HS-5 (cell line): ENCODE measurements at places on chromosomes 3 and 15.

DNA sequence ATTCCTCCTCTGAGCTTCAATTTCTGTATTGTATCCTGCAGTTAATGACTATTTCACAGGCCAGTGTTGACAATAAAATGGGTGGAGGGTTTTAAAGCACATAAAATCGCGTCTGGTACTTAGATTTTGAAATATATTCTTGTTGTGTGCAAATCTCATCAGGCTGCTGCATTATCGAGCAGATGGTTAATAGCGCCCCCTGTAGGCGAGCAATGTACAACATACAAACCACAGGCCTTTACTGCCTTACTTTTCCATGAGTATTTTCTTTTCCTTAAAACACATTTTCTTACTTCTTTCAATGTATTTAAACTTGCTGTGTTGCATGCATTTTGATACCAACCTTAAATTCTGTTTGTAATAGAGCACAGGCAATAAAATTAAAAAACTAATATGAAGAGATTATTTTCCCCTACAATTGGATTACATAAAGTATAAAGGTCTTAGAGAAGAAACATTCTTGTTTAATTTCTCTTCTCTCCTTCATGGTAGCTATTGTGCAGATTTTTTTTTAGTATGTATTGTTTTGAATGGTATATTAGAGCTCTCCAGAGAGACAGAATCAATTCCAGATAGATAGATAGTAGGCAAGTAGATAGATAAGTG lies 608.4 kb downstream of the CADM2 start:
- DNase-seq: no peak

GRCh38 chr3:27591312-27592210 lies 107.4 kb upstream of the SLC4A7 start:
- no peak for DNase-seq

DNA sequence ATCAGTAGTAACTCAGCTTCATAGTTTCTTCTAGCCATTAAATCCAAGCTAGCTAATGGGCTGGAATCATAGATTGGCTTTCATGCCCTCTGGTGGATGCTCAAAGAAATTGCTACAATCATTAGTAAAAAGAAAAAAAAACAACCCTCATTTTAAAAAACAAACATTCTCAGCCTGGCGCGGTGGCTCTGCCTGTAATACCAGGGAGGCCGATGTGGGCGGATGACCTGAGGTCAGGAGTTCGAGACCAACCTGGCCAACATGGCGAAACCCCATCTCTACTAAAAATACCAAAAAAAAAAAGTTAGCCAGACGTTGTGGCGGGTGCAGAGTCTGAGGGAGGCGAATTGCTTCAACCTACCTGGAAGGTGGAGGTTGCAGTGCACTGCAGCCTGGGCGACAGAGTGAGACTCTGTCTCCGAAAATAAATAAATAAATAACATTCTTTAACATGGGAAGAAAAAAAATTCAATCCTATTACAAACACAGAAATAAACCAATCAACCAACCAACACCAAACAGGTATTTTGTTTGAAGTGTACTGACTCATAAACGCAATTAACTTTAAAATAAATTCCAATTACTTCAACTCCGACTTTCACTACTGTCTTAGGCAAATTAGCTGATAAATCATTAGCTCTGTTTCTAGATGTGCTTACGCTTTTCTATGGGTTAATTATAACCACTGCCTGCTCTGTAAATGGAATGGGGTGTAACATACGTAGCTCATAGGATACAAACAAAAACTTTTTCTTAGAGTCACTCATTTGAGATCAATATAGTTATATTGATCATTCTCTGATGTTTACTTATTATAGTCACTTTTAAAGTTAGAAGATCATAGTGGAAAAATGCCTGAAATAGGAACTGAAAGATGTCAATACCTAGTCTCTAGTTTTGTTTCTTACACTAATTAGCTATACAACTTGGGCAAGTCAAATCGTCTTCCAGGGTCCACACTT lies 24.9 kb downstream of the TMEM207 start:
- peak; percentile 60 for DNase-seq

DNA sequence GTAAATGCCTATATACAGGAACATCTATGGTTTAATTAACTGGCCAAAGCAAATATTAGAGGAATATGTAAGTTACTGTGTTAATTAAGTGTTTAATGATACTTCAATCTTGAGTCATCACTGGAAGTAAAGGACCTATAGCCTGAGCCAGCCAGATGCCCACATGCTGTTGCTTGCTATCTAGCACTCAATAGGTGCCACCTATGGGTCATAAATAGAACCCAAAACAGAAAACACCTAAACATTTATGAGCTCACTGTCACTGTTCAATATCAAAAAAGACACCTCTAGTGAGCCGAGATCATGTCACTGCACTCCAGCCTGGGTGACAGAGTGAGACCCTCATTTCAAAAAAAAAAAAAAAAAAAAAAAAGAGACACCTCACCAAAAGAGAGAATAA lies 48.4 kb upstream of the IP6K2 start:
- DNase-seq: no peak

- DNase-seq: no peak
Observed at GRCh38 chr3:136835813-136836510, 17.0 kb downstream of the SLC35G2 start.
